ENCODE measurements at places on chromosomes 3 and 15.

- no peak for DNase-seq
These were observed 175.8 kb upstream of the DPH6 start for GRCh38 chr15:35721751-35722150.

DNA sequence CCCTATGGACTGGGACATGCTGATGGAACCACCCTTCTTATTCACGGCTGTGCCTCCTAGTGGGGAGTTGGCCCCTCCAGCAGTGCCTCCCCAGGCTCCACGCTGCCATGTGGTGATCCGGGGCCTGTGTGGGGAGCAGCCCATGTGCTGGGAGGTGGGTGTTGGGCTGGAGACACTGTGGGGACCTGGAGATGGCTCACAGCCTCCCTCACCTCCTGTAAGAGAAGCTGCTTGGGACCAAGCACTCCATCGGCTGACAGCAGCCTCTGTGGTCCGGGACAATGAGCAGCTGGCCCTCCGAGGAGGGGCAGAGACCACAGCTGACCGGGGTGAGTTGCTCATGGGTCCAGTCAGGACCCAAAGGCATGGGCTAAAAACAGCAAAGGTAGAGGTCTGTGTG lies 9.1 kb downstream of the ALG3 start:
- no peak for DNase-seq

GRCh38 chr3:177041730-177042551 lies 155.3 kb downstream of the TBL1XR1 start:
- DNase-seq = no peak

DNA sequence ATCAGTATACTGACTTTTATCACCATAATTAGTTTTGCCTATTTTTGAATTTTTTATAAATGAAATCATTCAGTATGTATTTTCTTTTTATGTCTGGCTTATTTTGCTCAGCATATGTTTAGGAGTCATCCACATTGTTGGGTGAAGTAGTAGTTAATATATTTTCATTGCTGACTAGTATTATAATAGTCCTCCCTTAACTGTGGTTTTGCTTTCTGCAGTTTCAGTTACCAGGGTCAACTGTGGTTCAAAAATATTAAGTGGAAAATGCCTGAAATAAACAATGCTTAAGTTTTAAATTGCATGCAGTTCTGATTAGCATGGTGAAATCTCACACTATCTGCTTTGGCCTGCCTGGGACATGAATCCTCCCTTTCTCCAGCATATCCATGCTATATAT lies 39.5 kb upstream of the PRR23C start:
- no peak for DNase-seq

GRCh38 chr3:149245738-149246451 lies 24.3 kb upstream of the CP start:
- no peak for DNase-seq

DNA sequence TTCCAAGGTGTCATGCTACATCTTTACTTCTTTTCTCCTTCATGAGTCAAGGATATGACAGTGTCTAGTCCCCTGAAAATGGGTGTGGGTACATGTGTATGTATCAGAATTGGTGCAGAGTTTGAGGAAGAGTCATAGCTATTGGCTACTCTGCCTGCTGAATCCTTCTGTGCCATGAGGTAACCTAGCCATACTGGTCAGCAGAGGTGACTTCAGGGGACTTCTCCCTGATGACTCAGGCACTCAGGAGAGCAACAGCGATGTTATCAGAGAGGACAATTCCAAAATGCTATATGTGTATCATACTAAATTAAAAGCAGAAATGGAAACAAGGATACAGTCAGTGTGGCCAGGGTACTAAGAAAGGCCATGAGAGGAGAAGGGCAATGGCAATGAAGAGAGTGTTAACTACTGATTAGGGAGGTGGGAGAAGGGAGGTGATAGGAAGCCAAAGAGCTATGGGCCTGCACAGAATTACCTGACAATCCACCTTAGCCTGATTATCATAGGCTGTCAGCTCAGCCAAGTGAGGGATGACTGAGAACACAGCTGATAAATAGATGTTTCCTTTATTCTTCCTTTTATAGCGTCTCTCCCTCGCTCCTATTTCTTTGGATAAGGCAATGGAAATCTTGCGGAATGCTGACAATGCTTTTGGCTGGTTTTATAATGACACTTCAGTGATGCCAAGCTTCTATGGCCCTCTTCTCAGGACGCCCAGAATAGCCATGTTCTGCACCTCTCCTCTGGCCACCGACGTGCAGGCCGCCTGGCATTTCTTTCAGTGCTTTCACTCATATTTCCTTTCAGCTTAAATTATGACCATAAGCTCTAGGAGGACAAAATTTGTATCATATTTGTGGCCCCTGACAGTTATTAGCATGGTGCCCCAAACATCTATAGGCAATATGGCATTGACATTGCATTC lies 90.6 kb downstream of the FGF12 start:
- peak; percentile 45 for DNase-seq

DNA sequence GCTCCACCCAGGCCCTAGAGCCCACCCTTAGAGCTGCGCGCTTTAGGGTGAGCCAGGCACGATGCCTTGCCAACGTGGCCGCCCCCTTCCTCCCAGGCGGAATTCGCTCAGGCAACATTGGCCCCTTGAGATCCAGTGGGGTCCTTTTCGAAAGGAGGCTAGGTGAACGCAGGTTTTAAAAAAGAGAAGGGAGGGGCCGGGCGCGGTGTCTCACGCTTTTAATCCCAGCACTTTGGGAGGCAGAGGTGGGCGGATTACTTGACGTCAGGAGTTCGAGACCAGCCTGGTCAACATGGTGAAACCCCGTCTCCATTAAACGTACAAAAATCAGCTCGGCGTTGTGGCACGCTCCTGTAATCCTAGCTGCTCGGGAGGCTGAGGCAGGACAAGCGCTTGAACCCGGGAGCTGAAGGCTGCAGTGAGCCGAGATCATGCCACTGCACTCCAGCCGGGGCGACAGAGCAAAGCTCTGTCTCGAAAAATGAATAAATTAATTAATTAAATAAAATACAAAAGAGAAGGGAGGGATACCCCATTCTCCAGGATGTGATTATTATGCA lies 984 bp upstream of the RPP25 start:
- no peak for DNase-seq

DNA sequence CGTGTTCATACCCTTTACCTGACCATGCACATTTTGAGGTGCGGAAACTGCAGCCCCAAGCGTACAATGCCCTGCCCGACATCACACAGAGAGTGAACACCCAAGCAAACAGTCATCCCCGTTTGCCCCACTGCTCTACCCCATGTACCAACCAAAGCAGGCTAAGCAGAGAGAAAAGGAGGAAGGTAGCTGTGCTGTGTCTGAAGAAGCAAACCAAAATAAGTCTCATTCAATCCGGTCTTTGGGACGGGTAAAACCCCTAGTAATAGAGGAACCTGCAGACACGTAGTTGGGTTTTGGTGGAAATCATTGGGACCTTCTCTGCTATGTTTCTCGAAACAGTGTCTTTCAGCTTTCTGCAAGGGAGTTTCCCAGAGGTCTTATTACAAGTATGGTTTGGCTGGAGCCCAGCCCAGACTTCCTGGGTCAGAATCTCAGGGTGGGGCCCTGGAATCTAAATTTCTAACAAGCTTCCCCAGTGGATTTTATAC lies 164.6 kb upstream of the HES1 start:
- DNase-seq = no peak

Data from left ventricle myocardium inferior (tissue), 1 donor.